ENCODE measurements at places on chromosomes 3 and 15.

GRCh38 chr3:78268716-78269668 lies 1229.1 kb downstream of the ROBO2 start:
- no peak for DNase-seq

DNA sequence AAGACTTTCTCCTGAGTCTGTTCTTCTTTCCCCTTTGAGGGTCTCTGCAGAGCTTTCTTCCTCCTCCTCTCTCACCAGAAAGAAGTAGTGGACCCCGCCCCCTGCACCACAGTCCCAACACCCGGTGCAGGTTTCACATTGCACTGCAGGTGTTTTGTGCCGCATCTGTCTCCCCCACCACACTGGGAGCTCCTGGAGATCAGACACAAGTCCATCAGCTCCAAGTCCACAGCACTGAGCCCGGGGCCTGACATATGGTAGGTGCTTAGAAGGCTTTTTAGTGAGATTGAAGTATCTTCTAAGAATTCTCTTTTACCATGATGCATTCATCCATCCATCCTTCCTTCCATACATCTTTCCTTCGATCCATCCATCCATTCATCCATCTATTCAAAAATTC lies 9.8 kb downstream of the STRA6 start:
- DNase-seq, result no peak

DNA sequence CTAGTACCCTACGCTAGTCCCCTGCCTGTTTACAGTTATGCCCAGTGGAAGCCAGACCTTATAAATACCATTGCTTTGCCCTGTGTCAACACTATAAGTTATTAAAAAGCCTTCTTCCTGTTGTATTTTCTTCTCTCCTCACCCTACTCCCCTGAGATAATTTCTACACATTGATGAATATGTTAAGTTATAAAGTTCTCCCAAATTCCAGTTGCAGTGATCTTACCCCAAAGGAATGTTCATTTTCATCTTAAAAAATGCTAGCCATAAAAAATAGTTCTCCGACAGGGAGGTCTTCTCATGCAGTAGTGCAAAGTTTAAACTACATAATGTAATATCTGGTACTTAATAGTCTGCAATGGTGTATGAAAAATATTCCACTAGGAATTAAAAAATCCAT lies 58.6 kb downstream of the MAP2K5 start:
- no peak for DNase-seq

GRCh38 chr3:9703736-9704346 lies at the start of gene CPNE9:
CPNE9 (plus strand) TSS chr3:9703833; CDS start chr3:9703997, 164 bp downstream.
- DNase-seq, result no peak

DNA sequence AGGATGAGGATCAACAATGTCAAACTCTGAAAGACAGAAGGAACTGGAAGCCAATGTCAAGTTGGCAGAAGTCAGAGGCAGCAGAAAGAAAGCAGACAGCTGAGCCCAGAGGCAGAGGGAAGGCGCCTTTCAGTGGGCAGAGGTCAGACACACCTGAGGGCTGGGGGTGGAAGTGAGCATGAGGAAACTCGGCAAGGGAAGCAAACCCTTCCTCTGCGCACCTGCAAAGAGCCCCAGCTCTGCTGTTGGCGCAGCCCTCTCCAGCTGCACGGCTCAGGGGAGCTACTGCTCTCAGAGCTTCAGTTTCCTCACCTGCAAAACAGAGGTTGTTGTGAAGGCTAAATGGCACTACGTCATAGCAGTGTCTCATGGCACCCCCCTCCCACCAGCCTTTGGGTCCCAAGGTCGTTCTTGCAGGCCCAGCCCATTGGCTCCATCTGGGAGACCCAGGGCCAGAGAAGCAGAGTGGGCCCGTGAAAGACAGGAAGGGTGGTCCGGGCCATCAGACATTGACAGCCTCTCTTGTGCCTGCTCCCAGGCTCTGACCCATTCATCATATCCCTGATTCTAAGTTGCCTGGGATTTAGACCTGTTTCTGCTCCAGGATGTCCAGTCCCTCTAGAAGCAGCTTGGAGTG lies 53.3 kb upstream of the SLC6A11 start:
- DNase-seq, result no peak

GRCh38 chr3:153414982-153415381 lies 253.0 kb downstream of the RAP2B start:
- DNase-seq, result no peak

DNA sequence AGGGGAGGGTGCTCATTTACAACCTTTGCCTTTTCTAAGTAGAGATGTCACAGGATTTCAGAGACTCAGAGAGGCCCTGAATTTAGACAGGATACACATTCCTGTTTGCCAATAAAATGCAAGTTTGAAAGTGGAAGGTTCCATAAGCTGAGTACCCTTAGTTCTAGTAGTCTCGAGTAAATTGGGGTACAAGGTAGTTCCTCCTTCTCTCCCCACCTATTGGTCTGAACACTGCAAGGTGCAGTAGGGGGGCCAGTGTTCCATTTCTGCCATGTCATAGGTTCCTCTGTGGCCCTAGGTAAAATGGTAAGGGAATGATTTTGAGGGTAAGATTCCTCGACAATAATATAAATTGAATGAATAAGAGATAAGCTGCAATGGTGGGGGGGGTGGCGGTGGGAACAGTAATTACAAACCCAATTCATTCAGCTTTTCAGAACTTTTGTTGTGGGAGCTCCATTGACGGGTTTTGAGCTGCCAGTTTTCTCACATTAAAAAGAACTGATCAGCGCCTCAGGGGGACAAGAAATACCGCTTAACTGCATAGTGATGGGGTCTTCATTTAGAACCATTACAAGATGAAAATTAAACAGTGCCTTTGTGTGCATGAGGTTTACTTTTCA lies 5.9 kb downstream of the SOX2 start:
- DNase-seq, result no peak

GRCh38 chr3:197460002-197460401 lies 95.8 kb downstream of the BDH1 start:
- DNase-seq, result no peak

- DNase-seq, result no peak
Measured at GRCh38 chr3:52086976-52087663, 30.7 kb upstream of the DUSP7 start.

DNA sequence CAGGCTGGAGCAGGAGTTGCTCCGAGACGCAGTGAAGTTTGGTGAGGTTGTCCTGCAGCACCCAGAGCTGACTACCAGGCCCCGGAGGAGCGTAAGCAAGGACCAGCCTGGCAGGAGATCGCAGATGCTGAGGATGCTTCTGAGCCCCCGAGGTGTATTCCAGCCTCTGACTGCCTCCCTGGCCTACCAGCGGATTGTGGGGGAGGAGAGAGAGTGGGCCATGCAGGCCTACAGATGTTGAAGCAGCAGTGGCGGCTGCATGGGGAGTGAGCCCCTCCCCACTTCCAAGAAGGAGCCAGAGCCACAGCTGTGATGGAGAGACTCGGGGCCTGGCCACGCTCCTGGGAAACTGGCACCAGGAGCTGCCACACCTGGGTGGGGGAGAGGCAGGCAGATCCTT lies 302.5 kb upstream of the PROK2 start:
- DNase-seq, result no peak

DNA sequence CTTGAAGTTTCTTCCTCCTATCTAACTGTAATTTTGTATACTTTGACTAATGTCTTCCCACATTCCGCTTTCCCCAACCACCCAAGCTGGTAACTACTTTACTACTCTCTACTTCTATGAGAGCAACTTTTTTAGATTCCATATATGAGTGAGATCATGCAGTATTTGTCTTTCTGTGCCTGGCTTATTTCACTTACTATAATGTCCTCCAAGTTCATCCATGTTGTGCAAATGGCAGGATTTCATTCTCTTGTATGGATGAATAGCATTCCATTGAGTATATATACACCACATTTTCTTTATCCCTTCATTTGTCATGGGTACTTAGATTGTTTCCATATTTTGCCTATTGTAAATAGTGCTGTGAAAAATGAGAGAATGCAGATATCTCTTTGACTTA lies 78.5 kb upstream of the CCNL1 start:
- DNase-seq, result no peak

GRCh38 chr15:62846805-62847495 lies 195.6 kb upstream of the TPM1 start:
- no peak for DNase-seq

DNA sequence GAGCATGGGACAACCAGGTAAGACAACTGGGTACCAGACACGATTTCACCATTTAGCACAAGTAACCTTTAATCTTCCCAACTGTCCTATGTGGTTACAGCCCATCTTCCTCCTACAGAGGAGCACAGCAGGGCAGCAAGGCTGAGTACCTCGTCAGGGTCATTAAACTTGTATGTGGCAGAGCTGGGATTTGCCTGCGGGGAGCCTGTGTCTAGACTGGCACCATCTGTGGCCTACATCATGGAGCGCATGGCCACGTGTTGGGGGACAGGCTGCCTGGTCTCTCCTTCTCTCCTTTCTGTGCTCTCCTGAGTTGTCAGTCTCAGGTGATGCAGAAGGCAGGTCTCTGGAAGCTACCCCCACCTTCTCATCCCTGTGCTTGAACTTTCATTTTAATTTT lies 32.2 kb downstream of the GOLGA6A start:
- no peak for DNase-seq

DNA sequence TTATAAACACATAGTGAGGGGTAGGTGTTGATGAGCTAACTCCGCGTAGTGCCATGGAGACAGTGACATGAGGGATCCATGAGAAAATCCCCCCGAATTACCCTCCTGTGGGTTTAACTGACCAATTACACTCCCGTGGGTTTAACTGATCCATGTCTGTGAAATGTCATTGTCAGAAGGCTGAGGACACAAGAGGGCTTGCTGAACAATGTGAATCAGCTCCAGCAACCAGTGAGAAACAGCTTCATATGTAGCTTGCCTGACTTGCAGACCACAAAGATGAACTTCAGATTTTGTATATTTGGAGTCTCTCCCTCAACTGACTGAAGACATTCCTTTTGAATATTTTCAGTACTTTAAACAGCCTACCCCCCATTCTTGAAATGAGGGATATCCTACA lies 144.9 kb downstream of the FBN1 start:
- no peak for DNase-seq

DNA sequence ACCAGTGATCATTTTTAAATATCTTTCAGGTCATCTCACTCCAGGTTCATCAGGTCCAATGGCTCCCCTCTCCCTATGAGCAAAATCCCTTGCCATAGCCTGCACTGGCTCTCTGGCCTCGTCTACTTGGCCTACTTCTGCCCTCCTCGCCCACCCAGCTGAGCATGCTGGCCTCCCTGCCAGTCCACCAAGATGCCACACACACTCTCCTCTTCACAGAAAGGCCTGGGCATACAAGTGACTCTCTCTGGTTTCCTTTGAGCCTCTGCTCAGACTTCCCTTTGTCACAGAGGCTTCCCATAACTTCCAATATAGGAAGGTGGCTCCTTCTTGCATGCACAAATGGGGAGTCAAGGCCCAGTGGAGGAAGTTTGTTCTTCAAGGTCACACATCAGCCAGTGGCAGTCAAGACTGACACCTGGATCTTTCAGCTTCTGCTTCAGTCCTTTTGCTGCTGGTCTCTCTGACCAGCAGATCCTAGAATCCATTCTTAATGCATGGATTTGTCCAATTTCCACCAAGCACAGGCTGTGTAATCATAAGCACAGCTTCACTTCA lies 223.2 kb upstream of the HES1 start:
- DNase-seq, result no peak
